ENCODE measurements at places on chromosomes 3 and 15. TPM values are rescaled to one million over a fixed set of nuclear protein-coding genes. Genes with fewer than 3 reads are reported as not detected.

SI gene
- polyA plus RNA-seq = not detected

RAD51 gene
- polyA plus RNA-seq = 32.2 TPM

STXBP5L gene
- 2.0 TPM for polyA plus RNA-seq

SPINT1 gene
- 266 TPM for polyA plus RNA-seq

GOLGA6A gene
- polyA plus RNA-seq = 2.1 TPM

CD276 gene
- polyA plus RNA-seq = 158 TPM

SLC9C1 gene
- polyA plus RNA-seq = 0.15 TPM

TIGIT gene
- polyA plus RNA-seq = 0.02 TPM

TRH gene
- 0.03 TPM for polyA plus RNA-seq

DMXL2 gene
- polyA plus RNA-seq = 5.9 TPM

Measured in H1 (cell line).